Activated B cell treated with CpG ODN at 0.5 μM for 24 hours (primary cell): ENCODE measurements at places on chromosomes 11 and 22.

DNA sequence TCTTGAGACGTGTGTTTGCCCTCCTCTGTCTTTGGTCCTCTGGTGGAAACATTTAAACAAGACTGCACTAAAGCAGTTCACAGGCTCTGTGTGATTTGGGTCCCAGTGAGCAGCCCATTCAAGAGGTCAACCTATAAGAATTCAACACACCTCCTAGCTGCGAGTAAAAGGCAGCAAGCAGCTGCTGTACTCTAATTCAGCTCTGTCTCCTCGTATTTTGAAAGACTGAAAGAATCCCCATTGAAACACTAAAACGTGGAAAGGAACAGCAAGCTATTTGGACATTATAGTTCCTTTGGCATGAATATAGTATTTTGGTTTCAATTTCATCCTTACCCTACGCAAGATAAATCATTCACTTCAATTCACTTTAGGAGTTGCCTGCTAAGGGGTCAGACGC lies 1046.7 kb downstream of the DLG2 start:
- DNase-seq = no peak

GRCh38 chr11:50187220-50187619 lies 154.5 kb downstream of the OR4C45 start:
- DNase-seq = no peak

DNA sequence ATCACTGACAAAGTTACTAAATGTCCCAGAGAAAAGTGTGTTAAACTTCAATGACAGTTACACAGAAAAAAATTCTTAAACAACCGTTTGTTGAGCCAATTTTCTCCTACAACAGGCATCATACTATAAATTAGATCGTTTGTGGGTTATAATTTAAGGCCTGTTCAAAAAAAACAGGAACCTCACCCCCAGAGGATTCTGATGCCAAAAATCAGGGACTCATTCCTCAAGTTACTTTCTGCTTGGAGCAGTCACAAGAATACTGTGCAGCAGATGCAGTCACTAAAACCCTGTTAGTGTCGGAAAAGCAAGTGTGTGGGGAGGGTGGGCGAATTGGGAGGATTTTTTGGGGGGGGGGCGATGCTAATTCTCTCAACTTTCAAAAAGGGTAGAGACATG lies 657 bp downstream of the CWC15 start:
- no peak for DNase-seq

DNA sequence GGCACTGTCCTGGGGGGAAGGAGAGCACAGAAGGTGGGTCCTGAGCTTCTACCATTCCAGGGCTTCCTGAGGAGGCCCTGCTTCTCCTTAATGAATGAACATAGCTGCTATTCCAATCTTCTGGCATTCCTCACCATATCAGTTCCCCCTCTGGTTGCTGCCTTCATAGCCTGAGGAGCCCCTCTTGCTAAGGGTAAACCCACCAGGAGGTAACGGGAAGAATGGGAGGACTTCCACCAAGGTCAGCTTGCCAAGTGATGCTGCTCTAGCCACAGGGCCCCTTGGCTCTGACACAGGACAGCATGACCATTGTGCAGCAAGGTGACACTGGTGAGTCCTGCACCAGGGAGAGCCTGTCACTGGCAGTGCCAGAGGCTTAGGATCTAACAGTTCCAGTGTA lies 1022.5 kb downstream of the TBC1D22A start:
- DNase-seq = no peak

GRCh38 chr11:17257196-17257595 lies 19.3 kb upstream of the NUCB2 start:
- DNase-seq = no peak

- DNase-seq = no peak
Observed at GRCh38 chr11:66820901-66821300, 22.3 kb upstream of the RCE1 start.

GRCh38 chr11:128374026-128374425 lies 213.3 kb downstream of the ETS1 start:
- no peak for DNase-seq

GRCh38 chr11:126522606-126523005 lies 167.1 kb downstream of the ST3GAL4 start:
- no peak for DNase-seq

- DNase-seq = no peak
Observed at GRCh38 chr11:45149483-45150056, 3.1 kb downstream of the PRDM11 start.

DNA sequence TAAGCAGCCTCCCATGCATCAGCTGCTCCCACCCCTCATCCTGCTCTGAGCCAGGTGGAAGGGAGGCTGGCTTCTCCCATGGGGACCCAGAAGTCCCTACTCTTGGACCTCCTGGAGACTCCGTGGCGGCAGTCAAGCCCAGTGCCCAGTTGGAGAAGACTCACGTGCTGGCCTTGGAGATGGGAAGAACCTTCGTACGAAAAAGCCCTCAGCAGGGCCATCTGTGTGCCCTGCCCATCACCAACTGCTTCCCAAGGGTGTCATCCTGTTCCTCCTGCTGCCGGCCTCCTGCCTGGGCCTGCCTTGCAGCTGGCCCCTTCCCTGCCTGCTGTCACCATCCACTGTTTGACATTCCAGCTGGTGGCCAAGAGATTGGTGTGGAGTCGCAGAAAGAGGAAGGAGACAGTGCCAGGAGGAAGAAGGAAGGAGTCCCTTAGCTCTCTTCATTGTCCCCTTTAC lies 28.0 kb downstream of the ARHGAP1 start:
- DNase-seq = no peak

GRCh38 chr11:74427384-74427886 lies 29.2 kb upstream of the PGM2L1 start:
- no peak for DNase-seq

DNA sequence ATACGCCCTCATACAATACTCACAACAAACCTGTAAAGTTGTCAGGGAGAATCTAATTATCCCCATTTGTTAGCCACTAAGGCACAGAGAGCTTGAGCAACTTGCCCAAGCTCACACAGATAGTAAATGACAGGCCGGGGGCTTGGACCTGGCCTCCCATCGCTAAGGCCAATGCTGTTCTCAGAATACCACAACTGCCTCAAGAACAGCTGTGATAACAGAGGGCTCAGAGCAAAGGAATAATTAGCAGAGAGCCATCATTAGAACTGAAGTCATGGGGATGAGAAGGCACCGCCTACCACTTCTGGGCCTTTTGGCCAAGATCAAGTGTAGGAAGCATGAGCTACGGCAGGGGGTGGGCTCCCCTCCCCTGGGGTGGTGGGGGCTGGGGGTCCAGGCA lies 98.6 kb downstream of the FEZ1 start:
- no peak for DNase-seq

DNA sequence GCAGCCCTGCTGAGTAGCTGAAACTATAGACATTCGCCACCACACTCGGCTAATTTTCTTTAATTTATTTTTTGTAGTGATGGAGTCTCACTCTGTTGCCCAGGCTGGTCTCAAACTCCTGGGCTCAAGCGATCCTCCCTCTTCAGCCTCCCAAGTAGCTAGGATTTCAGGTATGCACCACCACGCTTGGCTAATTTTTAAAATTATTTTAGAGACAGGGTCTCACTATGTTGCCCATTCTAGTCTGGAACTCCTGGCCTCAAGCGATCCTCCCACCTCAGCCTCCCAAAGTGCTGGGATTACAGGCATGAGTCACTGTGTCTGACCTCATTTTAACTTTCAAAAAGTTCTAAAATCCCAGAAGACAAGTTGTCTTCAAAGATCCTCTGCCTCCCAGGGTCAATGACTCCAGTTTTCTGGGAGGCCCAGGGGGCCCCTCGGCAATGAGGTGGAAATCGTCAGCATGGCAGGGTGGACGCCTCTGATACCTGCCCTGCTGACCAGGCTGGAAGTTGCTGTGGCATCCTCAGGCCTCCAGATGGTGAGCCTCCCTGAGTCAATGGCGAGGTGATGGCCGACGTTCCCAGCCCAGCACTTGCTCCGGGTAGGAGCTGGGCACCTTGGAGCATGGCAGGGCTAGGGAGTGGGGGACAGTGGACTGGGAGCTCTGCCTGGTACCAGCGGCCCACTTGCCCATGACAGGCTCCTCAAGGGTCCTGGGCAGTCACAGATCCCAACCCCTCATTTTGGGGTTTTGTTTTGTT lies 31.1 kb downstream of the RPL3 start:
- no peak for DNase-seq

- no peak for DNase-seq
Observed at GRCh38 chr11:16136792-16137390, 219.5 kb downstream of the SOX6 start.

DNA sequence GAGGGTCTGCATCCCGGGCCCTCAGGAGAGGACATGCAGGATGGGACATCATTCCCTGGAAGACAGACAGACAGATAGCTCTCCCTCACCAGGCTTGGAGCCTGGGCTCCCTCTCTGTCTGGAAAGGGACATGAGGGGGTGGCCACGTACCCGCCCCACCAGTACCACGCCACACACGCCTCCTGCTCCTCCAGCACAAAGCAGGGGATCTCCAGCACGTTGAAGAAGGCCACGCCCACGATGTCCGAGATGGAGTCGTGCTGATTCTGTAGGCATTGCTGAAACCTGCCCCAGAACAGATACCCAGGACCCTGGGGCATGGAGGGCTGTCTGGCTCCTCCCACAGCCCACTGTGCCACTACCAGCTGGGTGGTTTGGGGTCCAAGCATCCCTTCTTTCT lies 2.2 kb downstream of the PLA2G3 start:
- DNase-seq = no peak

- DNase-seq = no peak
Observed at GRCh38 chr11:11439591-11439990, 86.5 kb upstream of the CSNK2A3 start.

GRCh38 chr11:34537636-34538035 lies 24.0 kb upstream of the ELF5 start:
- DNase-seq = no peak

DNA sequence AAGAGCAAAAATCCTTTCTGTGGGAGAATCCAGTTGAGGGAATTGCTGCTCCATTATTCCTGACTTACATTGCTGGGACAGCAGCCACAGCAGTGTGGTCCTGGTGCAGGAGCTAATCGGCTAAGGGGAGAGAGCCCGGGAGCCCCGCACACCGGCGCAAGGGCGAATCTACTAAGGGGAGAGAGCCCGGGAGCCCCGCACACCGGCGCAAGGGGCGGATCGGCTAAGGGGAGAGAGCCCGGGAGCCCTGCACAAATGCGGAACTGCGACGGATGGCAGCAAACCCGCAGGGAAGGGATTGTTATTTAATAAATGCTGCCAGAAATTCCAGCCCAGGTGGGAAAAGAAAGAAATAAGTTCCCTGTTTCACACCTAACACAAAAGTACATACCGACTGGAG lies 43.5 kb downstream of the TPCN2 start:
- no peak for DNase-seq

GRCh38 chr22:23088199-23088604 lies 17.9 kb downstream of the GNAZ start:
- no peak for DNase-seq

DNA sequence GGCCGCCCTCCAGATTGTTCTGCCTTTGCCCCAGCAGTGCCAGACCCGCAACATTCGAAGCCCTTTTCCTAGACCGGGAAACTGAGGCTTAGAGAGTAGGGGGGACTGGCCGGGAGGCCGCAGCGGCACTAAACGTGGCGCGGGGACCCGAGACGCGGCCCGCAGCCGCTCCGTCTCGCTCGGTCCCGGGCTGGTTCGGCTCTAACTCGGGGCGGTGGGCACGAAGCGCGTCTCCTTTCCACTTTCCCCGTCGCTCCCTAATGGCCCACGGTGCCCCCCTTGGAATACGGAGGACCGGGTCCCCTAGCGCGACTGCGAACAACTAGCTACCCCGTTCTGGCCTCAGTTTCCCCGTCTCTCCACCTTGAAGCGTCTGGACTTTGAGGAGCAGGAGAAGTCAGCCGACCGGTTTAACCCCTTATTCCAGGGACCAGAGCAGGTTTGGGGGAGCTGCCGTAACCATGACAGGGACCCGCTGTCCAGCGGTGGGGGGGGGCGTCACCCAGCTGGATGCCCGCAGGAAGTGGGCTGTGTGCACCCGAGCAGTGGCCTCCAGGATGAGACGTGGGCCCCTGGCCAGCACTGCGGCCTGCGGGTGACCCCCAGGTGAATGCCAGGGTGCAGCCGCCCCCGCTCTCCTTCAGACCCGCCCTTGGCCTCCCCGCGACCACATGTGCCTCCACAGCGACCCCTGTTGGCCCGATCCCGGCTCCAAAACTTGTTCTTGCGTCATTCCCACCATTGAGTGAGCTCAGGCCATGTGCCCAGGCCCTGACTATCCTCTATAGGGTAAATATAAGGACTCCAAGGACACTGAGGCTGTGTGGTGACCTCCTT lies 1.1 kb downstream of the CDC42EP1 start:
- DNase-seq = peak; percentile 70

DNA sequence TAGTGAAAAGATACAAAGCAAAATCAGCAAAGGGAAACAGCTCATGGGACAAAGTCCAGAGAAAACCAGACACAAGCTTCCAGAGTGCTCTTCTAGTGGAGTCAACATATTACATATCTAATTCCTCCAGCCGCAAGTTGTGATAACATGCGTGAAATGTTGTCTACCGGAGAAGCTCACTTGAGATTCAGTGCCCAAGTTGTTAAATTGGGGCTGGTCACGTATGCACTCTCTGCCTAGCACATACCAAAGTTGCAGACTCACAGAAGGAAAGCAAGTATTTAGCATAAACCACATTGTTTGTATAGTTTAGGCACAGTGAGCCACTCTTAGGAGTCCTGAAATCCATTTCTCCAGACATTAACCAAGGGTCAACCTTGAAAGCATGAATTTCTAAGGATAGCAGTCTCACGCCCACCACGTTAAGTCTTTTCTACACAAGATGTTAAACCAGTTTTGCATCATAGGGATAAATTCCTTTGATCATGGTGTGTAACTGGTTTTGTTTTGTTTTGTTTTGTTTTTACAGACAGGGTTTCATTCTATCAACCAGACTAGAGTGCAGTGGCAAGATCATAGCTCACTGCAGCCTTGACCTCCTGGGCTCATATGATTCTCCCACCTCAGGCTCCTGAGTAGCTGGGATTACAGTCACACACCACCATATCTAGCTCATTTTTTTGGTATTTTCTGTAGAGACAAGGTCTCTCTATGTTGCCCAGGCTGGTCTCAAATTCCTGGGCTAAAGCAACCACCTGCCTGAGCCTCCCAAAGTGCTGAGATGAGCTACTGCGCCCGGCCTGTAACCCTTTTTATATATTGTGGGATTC lies 39.5 kb upstream of the EP300 start:
- DNase-seq = no peak

DNA sequence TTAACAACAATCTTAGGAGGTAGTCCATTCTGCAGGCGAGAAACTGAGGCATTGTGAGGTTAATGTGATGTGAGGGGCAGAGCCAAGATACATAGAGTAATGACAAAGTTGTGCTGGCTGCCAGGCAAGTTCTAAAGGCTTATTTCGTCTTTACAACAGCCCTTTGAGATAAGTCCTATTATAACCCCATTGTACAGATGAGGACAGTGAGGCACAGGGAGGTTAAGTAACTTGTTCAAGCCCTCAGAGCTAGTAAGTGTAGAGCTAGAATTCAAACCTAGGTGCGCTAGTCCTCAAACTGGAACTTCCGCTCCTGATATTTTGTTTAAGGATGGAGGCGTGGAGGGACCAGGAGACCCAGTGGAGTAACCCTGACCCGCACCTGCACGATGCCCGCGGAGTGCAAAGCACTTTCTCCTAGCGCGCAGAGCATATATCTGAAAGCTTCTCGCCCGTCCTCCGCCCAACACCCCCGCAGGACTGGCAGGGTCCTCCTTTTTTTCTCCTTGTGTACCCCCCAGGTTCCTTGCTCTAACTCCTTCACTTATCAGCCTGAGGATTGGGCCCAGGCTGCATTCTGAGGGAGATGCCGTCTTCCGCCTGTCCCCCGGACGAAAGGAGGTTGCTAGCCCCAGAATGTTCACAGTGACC lies 4.9 kb upstream of the FLI1 start:
- DNase-seq = no peak

GRCh38 chr22:29328566-29329500 lies 13.3 kb upstream of the RASL10A start:
- no peak for DNase-seq
